ENCODE measurements at places on chromosomes 2 and 18.

GRCh38 chr2:198788676-198789075 lies 669.1 kb downstream of the SATB2 start:
- peak; percentile 60 for DNase-seq

- no peak for DNase-seq
Observed at GRCh38 chr2:30334762-30335363, 103.5 kb downstream of the LBH start.

- DNase-seq, result no peak
Observed at GRCh38 chr2:175843625-175844024, 158.4 kb downstream of the LNPK start.

GRCh38 chr2:167100506-167100905 lies 212.2 kb downstream of the XIRP2 start:
- no peak for DNase-seq

GRCh38 chr18:37658894-37659293 lies 93.3 kb upstream of the CELF4 start:
- no peak for DNase-seq

- no peak for DNase-seq
Observed at GRCh38 chr2:33160191-33160590, 213.4 kb downstream of the LTBP1 start.

GRCh38 chr2:15201009-15201408 lies 360.1 kb downstream of the NBAS start:
- no peak for DNase-seq

DNA sequence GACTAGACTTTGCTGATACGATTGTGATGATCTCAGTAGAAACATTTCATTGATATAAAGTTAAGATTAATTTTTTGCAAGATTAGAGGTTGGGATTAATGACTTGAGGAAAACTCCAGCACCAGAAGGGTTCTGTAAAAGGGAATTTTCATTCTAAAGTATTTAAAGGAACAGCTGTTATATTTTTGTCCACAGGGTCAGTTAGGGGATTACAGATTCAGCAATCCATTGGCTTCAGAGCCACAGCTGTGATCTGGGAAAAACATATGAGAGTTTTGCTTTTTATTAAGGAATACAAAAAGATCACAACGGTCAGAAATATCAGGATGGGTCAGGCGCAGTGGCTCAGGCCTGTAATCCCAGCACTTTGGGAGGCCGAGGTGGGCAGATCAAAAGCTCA lies 19.6 kb upstream of the REV1 start:
- no peak for DNase-seq

GRCh38 chr2:239792405-239793084 lies 232.6 kb downstream of the NDUFA10 start:
- DNase-seq, result no peak

DNA sequence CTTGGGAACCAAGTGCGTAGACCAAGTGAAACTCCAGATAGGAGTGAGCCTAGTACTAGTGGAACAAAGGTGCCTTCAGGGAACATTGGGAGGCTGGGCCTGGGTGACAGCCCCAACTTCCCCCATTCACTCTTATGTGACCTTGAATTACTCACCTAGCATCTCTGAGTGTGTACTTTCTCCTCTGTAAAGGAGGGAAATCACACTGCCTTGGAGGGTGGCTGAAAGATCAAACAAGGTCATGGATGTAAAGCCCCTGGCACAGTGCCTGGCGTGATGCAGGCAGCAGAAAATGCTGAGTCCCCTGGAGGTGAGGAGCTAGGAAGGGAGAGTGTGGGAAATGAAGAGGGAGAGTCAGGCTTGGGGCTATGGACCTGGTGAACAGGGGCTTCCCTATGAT lies 45.9 kb downstream of the MARCO start:
- DNase-seq, result no peak

DNA sequence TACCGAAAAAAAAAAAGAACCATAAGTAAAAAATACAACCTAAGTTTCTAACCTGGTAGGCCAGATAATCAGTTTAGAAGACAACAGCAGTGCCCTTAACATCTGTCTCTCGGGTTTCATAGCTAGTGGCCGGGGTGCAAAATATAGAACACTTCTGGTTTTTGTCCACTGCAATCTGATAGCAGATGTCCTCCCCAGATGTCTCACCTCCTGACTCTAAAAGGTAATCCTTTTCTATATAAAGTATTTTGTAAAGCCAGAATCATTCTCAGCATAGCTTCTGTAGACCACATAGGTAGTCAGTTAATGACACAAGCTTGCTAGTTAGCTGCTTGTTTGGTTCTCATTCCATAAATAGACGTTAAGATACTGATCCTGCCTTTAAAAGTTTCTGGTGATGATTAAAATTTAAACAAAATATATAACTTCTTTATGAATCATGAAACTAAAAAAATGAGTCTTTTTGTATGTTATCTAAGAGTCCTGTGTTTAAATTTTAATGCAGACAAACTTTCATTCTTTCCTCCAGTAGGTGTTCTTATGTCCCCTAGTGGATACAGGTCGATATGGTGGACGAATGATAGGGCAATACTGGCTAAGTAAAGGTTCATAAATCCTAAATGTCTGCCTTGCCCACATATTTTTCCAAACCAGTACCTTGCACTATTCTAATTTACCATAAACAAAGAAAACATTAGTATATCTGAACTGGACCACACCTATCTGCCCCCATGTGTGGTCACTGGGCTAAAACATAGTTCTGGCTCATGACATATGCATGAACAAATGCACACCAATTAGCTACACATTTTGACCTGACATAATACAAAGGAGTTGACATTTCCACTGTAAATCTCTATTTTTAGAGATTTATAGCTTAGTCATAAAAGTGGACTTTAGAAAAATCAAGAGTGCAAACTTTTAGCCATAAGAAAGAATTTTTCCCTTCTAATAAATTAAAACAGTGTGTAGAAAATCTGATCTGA lies 171.0 kb downstream of the SRBD1 start:
- DNase-seq, result no peak

DNA sequence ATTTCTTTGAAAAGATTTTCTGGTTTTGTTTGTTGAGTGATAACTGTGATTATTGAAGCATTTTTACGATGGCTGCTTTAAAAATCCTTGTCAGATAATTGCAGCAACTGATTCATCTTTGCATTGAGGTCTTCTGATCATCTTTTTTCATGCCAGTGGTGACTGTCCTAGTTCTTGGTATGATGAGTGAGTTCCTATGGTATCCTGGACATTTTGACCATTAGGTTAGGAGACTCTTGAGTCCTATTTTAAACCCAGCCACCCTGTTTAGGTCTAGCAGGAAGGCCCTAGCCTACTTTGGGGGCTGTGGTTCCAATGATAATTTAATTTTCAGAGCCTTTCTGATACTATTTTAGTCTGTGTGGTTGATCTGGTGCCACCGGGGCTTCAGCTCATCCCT lies 72.7 kb upstream of the REV1 start:
- no peak for DNase-seq

DNA sequence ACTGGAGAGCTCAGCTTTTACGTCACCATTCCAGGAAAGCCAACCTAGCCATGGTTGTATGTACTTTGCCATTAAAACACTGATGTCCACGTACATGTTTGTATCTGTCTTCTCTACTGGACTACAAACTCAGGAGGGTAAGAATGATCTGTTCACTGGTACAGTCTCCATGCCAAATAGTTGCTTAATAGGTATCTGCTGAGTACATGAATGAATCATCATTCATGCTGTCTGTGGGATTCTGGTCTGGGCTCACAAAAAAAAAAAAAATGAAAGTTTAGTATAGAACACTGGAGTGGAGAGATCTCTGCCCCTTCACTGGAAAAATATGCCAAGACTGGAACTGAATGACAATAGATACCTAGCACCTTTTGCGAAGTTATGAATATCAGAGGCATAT lies 102.6 kb upstream of the ITGA4 start:
- no peak for DNase-seq

- no peak for DNase-seq
Observed at GRCh38 chr2:205754285-205754923, 72.1 kb downstream of the NRP2 start.

DNA sequence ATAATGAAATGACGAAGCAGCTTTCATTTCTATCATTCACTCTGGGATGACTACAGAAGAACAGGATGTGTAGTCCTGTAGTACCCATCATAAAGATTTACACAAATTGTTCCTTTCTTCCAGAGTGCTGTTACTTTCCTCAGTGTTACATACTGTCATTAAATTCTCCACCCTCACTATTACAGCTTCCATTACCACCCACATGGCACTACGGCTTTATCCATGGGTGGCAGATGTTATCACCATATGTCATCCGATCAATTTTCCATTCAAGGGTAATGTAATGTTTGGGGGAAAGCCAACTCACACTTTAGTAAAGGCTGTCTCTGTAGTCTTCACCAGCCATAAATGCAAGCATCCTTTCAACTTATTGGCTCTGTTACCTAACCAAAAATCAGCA lies 7.1 kb upstream of the CSRNP3 start:
- no peak for DNase-seq

GRCh38 chr2:44254023-44254422 lies 21.3 kb upstream of the SLC3A1 start:
- no peak for DNase-seq

GRCh38 chr18:55073116-55073515 lies 113.9 kb upstream of the CCDC68 start:
- DNase-seq, result no peak

GRCh38 chr2:53473775-53474311 lies 293.8 kb upstream of the CHAC2 start:
- DNase-seq, result no peak

GRCh38 chr2:5576015-5576414 lies 116.2 kb upstream of the SOX11 start:
- no peak for DNase-seq

- DNase-seq, result no peak
Observed at GRCh38 chr18:12658426-12659138, 675 bp upstream of the SPIRE1 start.

DNA sequence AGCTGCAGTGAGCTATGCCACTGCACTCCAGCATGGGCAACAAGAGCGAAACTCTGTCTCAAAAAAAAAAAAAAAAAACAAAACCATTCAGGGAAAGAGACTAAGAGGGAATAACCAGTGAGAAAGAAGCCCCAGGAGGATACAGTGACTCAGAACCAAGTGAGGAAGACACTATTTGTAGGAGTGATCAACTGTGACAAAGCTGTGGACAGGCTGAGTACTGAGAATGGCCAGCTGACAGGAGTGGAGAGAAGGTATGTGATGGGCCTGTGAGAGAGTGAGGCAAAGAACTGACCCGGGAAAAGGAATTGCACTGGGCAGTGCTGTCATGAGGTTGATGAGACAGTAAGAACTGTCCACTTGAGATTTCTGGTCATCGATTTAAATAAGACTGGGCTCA lies 6.7 kb upstream of the LCT start:
- DNase-seq, result no peak

Data from iPS DF 19.7 (cell line).